ENCODE measurements at places on chromosomes 13 and 19.

DNA sequence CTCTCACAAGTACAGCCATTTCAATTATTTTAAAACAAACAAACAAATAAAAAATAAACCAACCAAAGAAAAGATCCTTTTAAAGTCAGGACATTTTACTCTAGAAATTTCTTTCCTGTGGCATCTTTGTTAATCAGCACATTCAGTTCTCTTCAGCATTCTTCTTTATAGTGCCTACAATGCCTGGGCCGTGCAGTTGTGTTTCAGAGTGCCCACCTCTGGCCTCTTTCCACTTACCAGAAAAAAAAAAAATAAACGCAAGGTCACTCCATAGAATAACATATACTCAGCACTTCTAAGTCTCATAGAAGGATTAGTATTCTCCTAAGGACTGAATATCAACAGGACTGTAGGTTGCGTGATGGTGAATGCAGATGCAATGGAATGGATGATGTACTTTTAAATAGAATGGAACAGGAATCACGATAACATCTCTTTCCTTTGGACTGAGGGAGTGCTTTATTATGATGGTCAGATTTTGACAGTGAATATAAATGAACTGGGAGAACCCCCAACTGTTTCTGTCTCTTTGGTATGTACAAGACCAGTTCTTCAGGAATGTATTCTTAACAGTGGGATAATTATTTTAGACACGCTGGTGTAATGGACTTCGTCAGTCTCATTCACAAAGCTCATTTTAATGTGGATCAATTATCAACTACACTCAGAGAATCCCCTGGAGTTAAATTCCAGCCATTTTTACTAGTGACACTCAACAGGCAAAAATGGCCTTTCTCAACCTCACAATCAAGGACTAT lies 125.0 kb upstream of the NBEA start:
- no peak for DNase-seq

GRCh38 chr13:108734676-108735075 lies 105.3 kb downstream of the MYO16 start:
- no peak for DNase-seq

DNA sequence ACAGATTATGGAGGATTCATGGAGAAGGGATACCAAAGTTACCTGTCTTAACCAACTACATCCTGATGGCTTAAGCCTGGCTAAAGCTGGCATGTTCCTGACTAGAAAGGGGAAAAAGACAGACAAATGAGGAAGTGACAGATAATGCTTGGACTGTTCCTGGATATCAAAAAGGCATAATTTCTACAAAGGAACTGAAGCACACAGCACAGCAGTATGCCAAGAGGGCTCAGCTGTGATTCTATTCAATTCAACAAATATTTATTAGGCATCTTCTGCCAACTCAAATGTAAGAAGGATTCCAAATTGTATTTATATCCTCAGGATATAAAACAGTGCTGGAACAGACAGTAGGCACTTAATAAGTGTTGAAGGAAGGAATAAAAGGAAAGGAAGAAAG lies 59.5 kb downstream of the KLF12 start:
- no peak for DNase-seq

GRCh38 chr13:23129331-23129730 lies 51.4 kb upstream of the SGCG start:
- no peak for DNase-seq

- peak; percentile 51 for DNase-seq
Measured at GRCh38 chr13:33678906-33679657, 138.9 kb upstream of the RFC3 start.

DNA sequence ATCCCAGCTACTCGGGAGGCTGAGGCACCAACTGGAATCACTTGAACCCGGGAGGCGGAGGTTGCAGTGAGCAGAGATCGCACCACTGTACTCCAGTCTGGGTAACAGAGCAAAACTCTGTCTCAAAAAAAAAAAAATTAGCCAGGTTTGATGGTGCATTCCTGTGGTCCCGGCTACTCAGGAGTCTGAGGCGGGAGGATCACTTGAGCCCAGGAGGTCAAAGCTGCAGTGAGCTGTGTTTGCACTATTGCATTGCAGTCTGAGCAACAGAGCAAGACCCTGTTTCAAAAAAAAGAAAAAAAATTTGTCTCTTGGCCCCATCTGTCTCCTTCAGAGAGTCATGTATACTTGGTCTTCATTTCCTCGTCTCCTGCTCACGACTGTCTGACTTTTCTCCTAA lies 1.6 kb downstream of the CCDC97 start:
- DNase-seq = no peak
